CD4-positive, alpha-beta T cell (primary cell): ENCODE measurements at places on chromosomes 2 and 18. TPM values are rescaled to one million over a fixed set of nuclear protein-coding genes. Genes with fewer than 3 reads are reported as not detected.

GRCh38 chr2:152097801-152098495 is 896 bp downstream of the CACNB4 start:
- no peak for DNase-seq

Gene INPP5D
- 154 TPM for total RNA-seq

DNA sequence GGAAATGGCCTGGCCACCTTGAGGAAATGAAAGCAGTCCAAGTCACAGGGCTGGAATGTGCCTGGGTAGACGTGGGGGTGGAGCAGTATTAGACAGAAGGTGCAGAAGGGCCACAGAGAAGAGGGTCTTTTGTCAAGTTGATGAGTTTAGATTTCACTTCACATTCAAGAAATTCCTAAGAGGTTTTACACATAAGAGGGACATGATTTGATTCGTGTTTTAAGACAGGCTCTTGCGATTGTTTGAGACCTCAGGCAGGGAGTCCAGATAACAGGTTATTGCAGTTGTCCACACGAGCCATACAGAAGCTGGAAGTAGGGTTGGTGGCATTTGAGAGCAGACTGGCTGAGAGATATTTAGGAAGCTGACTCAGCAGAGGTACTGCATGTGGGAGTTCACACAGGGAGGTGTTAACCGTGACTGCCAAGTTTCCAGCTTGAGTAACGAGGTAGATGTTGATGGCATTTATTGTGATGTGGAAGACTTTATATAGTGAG is 64.6 kb downstream of the NEB start:
- DNase-seq, result no peak

GRCh38 chr18:44968336-44968735 is 287.6 kb downstream of the SETBP1 start:
- no peak for DNase-seq

DNA sequence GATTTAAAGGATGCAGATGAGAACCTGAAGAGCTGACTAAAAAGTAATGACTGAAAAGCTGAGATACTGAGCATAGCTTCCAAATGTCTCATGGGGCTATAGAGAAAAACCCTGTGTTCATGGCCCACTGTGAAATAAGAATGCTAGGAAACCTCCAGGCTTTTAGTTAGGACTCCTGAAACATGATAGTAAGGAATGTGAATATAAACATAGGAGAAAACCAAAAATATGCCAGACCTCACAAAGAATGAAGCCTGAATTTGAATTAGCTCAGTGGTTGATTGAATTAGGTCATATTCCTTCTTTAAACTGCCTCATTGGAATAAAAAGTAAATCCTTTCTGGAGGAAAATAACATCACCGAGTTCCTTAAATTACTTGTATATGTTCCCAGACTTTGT is 194.5 kb upstream of the NXPH2 start:
- no peak for DNase-seq

DNA sequence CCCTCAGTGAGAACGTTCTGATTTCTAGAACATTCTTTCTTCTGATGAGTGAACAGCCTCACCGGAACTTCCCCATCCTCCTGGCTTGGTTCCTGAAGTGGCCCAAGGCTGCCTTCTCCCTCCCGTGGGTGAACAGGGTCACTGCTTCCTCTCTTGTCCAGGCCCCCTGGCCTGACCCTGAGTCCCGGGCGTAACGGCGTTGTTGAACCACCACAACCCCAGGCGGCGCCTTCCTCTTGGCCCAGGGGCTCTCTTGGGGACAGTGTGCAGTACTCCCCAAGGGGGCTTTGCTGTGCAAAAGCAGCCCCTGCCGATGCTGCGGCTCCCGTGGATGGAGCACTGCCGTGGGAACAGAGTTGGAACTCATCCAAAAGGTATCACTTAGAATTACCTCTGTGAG is 147.2 kb downstream of the TSN start:
- no peak for DNase-seq

Gene SCN2A
- total RNA-seq, result not detected

DNA sequence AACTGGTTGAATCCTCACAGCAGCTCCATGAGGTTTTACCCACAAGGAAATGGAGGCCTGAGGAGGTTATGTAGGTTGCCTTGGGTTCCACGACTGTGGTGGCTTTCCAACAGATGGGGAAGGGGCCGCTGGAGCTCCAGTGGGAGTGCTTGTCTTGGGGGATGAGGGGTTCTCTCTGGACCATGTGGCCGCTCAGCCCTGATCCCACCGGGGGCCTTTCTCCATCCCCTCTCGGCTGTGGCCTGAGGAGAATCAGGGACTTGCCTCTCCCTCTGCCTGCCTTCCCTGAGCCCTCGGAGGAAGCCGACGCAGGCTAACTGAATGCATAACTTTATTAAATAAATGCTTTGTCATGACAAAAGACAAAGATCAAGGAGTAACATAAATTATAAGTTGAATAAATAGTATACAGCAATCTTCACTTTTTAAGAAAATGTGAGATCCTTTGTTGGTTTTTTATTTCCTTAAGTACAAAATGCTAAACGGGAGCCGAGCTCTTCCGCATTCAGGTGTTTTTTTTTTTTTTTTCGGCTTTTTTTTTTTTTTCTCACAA is 23.5 kb downstream of the IGFBP5 start:
- no peak for DNase-seq

DNA sequence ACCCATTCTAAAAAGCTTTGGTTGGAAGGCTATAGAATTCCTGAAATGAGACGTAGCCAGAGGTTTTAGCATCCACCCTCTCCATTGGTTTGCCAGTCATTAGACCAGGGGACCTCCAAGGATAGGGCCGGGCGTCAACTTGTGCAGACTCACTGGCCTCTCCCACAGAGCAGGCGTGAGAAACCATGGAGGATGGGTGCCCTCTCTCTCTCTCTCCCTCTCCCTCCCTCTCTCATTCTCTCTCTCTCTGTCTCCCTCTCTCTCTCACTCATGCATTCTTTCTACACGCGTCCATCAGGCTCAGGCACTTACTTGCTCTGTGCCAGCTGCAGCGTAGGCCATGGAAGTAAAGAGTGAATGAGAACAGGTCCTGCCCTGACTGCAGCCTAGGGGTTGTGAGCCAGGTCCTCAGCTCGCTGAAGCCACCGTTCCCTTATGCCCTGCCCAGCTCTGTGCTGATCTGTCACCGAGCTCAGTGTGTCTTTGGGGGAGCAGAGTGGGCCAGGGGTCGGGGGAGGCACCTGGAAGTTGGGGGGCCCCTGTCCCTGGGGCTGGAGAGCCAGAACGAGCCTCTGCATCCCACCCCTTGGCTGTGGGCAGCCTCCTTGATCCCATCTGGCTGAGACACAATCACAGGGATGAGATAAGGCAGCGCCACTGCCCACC is 304.4 kb upstream of the HS6ST1 start:
- no peak for DNase-seq

Gene OLA1
- total RNA-seq, result 38.1 TPM

- DNase-seq, result no peak
These were observed 56.5 kb upstream of the NCOA1 start for GRCh38 chr2:24434541-24434940.

- DNase-seq, result no peak
These were observed 415.9 kb downstream of the GRB14 start for GRCh38 chr2:164205347-164205746.

Gene TEX44
- not detected for total RNA-seq

GRCh38 chr2:178506101-178506500 is 25.8 kb downstream of the PLEKHA3 start:
- no peak for DNase-seq

DNA sequence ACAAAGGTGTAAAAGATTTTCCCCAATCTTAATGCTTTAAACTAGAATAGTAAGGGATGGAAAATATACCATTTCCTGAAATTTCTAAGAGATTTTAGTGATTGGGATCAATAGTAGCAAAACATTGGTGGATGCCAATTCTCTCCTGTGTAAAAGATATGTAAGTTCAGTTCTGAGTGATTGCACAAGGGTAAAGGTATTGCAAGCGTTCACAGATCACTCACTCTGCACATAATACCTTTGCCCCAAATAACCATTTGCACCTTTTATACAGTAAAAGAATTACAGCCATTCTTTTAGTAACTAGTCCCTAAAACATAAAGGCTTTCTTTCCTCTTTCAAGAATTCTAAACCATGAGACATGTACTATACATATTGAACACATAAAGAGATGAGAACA is 13.0 kb upstream of the ZCCHC2 start:
- DNase-seq, result no peak

DNA sequence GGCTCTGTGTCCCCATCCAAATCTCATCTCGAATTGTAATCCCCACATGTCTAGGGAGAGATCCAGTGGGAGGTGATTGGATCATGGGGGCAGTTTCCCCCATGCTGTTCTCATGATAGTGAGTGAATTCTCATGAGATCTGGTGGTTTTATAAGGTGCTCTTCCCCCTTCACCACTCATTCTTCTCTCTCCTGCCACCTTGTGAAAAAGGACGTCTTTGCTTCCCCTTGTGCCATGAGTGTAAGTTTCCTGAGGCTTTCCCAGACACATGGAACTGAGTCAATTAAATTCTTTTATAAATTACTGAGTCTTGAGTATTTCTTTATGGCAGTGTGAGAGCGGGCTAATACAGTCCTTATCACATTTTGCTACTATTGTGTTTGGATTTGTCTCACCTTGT is 177.6 kb upstream of the SLC39A10 start:
- DNase-seq, result no peak

DNA sequence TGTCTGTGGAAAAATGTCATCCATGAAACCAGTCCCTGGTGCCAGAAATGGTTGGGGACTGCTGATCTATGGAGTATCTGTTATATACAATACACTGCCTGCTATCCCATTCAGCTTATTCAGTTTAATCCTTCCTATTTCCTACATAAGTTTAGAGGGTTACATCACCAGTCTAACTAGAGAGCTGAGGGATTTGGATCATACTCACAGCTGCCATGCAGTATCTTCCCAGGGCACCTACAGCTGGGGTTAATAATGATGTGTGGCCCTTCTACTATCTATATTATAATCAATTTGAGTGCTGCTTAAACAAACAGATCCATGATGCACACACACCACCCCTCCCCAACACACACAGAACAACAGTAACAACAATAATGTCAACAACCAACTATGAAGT is 524.0 kb downstream of the LRRTM4 start:
- DNase-seq, result no peak

Gene TXNL1
- 41.6 TPM for total RNA-seq

GRCh38 chr2:105909215-105909614 is 164.5 kb downstream of the NCK2 start:
- no peak for DNase-seq

- no peak for DNase-seq
These were observed 9.0 kb upstream of the IMPACT start for GRCh38 chr18:24417480-24417879.

- DNase-seq, result no peak
These were observed 119.2 kb downstream of the VAPA start for GRCh38 chr18:10033016-10033399.

- DNase-seq, result no peak
These were observed 168.7 kb upstream of the SIX3 start for GRCh38 chr2:44772669-44773378.

DNA sequence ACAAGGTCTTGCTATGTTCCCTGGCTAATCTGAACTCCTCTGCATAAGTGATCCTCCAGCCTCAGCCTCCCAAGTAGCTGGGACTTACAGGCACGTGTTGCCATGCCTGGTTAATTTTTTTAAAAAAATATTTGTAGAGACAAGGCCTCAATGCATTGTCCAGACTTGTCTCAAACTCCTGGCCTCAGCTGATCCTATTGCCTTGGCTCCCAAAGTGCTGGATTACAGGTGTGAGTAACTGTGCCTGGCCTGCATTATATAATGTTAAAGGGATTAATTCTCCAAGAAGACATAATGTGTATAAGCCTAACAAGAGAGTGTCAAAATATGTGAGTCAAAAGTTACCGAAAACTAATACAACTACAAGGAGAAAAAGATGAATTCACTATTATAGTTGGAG is 32.2 kb downstream of the BUB1 start:
- DNase-seq, result no peak

Gene RRM2
- 1.4 TPM for total RNA-seq

DNA sequence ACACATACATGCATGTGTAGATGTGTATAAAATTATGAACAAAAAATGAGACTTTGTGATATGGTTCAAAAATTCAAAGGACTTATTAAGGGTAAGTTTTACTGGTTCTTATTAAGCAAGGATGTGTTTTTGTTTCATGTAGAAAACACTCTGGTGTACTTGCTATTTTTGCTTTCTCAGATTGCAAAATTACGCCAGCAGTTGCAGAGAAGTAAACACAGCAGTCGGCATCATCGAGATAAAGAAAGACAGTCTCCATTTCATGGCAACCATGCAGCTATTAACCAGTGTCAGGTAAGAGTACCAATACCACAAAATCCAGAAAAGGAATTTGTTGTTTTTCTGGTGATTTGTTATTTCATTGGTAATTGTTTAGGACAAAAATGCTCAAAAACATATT is 91.3 kb downstream of the FAM117B start:
- DNase-seq, result no peak

GRCh38 chr18:69208545-69208944 is 192.1 kb upstream of the DOK6 start:
- DNase-seq, result no peak
